ENCODE measurements at places on chromosomes 11 and 22. TPM values are rescaled to one million over a fixed set of nuclear protein-coding genes. Genes with fewer than 3 reads are reported as not detected.

KCNJ1 gene
- not detected for total RNA-seq

DEUP1 gene
- 0.69 TPM for total RNA-seq

VSIG10L2 gene
- total RNA-seq, result not detected

RNF26 gene
- total RNA-seq, result 18.6 TPM

PKNOX2 gene
- total RNA-seq, result not detected

SULT4A1 gene
- 2.1 TPM for total RNA-seq

TPBGL gene
- not detected for total RNA-seq

SLC22A6 gene
- total RNA-seq, result not detected

PRODH gene
- 2.1 TPM for total RNA-seq

EED gene
- 22.4 TPM for total RNA-seq

TM7SF2 gene
- 52.5 TPM for total RNA-seq

TMEM132A gene
- total RNA-seq, result 287 TPM

UPB1 gene
- total RNA-seq, result not detected

OR2D2 gene
- total RNA-seq, result not detected

RAB39A gene
- 0.43 TPM for total RNA-seq

DYNC2H1 gene
- 6.9 TPM for total RNA-seq

PARVB gene
- total RNA-seq, result 74.2 TPM

DEFB131B gene
- not detected for total RNA-seq

LMNTD2 gene
- 2.2 TPM for total RNA-seq

ARHGAP20 gene
- total RNA-seq, result 0.12 TPM

NXPE2 gene
- not detected for total RNA-seq

RIMBP3C gene
- total RNA-seq, result not detected

SAA1 gene
- 69.7 TPM for total RNA-seq

TRPM5 gene
- not detected for total RNA-seq

OVCH2 gene
- not detected for total RNA-seq

LRRC56 gene
- 1.6 TPM for total RNA-seq

RAB3IL1 gene
- total RNA-seq, result 0.12 TPM

CD3E gene
- not detected for total RNA-seq

TMEM191C gene
- total RNA-seq, result 3.8 TPM

KRTAP5-8 gene
- not detected for total RNA-seq
